ENCODE measurements at places on chromosomes 13 and 19. TPM values are rescaled to one million over a fixed set of nuclear protein-coding genes. Genes with fewer than 3 reads are reported as not detected.

- H3K27me3 ChIP-seq = no peaks in the 10 kb centered on the region
- H3K36me3 ChIP-seq = no peaks in the 10 kb centered on the region
- no peak for DNase-seq
- H3K4me1 ChIP-seq = no peaks in the 10 kb centered on the region
- no peak overlapping the region for H3K27ac ChIP-seq
- no peak overlapping the region for H3K4me3 ChIP-seq
Measured at GRCh38 chr19:16726916-16727315, 7.3 kb downstream of the NWD1 start.

- H3K27ac ChIP-seq = no peak overlapping the region
- no peaks in the 10 kb centered on the region for H3K4me1 ChIP-seq
- H3K36me3 ChIP-seq = no peaks in the 10 kb centered on the region
- no peak overlapping the region for H3K4me3 ChIP-seq
- no peak for DNase-seq
Measured at GRCh38 chr13:107461751-107462150, 753.6 kb downstream of the LIG4 start.

DNA sequence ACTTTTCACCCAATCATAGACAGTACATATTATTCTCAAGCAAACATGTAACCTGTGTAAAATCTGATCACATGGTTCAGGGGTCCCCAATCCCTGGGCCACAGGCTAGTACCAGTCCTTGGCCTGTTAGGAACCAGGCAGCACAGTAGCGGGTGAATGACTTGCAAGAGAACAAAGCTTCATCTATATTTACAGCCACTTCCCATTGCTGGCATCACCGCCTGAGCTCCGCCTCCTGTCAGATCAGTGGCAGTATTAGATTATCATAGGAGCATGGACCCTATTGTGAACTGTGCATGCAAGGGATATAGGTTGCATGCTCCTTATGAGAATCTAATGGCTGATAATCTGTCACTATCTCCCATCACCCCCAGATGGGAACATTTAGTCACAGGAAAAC, 133.1 kb downstream of the MAB21L1 start:
- H3K36me3 ChIP-seq = no peaks in the 10 kb centered on the region
- DNase-seq = no peak
- no peak overlapping the region for H3K27ac ChIP-seq

GRCh38 chr19:4914736-4915501, 5.6 kb downstream of the UHRF1 start:
- DNase-seq = no peak
- H3K4me3 ChIP-seq = no peak overlapping the region
- no peaks in the 10 kb centered on the region for H3K27me3 ChIP-seq
- peaks cover 20% of the 10 kb centered on the region for H3K4me1 ChIP-seq
- no peak overlapping the region for H3K27ac ChIP-seq

The ERICH4 gene
- total RNA-seq = not detected

GRCh38 chr13:52786766-52787165, 47.1 kb upstream of the CNMD start:
- no peaks in the 10 kb centered on the region for H3K36me3 ChIP-seq
- no peaks in the 10 kb centered on the region for H3K4me1 ChIP-seq

GRCh38 chr19:4694211-4694987, 24.3 kb upstream of the MYDGF start:
- H3K4me1 ChIP-seq = no peaks in the 10 kb centered on the region
- H3K27me3 ChIP-seq = no peaks in the 10 kb centered on the region
- no peak overlapping the region for H3K27ac ChIP-seq
- DNase-seq = no peak

DNA sequence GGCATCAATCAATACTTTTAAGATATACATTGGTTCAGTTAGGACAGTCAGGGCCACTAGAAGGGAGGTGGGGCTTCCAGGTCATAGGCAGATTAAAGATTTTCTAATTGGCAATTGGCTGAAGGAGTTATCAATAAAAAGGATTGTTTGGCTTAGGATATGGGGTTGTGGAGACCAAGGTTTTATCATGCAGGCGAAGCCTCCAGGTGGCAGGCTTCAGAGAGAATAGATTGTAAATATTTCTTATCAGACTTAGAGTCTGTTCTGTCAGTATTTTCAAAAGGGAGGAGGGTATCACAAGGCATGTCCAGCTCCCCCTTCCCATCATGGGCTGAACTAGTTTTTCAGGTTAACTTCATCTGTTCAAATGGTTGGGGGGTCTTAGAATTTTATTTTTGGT, 77.4 kb upstream of the FARP1 start:
- peak; percentile 19 for DNase-seq
- H3K27ac ChIP-seq = no peak overlapping the region
- H3K4me3 ChIP-seq = no peak overlapping the region
- H3K36me3 ChIP-seq = no peaks in the 10 kb centered on the region
- peaks cover 4% of the 10 kb centered on the region for H3K4me1 ChIP-seq

The PLPP2 gene
- total RNA-seq = 66.4 TPM

The SLC7A10 gene
- 5.3 TPM for total RNA-seq

GRCh38 chr13:41222259-41222852, 28.0 kb upstream of the KBTBD7 start:
- DNase-seq = peak; percentile 59
- H3K36me3 ChIP-seq = no peaks in the 10 kb centered on the region
- H3K4me1 ChIP-seq = peaks cover 4% of the 10 kb centered on the region
- no peaks in the 10 kb centered on the region for H3K27me3 ChIP-seq

GRCh38 chr13:23418776-23419683, 14.5 kb downstream of the SACS start:
- H3K27ac ChIP-seq = no peak overlapping the region
- H3K27me3 ChIP-seq = no peaks in the 10 kb centered on the region
- no peak for DNase-seq

GRCh38 chr19:4304538-4305256, at the start of gene FSD1:
FSD1 (plus strand) TSS chr19:4304598; CDS start chr19:4304747, 149 bp downstream.
- no peak within 1 kb of the TSS for H3K27ac ChIP-seq
- H3K36me3 ChIP-seq = no peaks in the 10 kb centered on the region
- H3K27me3 ChIP-seq = peaks cover 9% of the 10 kb centered on the region
- no peak within 1 kb of the TSS for H3K4me3 ChIP-seq
- peaks cover 5% of the 10 kb centered on the region for H3K4me1 ChIP-seq

GRCh38 chr19:14265290-14266036, 59.5 kb upstream of the ADGRL1 start:
- H3K4me1 ChIP-seq = no peaks in the 10 kb centered on the region
- no peak overlapping the region for H3K4me3 ChIP-seq
- H3K27me3 ChIP-seq = no peaks in the 10 kb centered on the region

GRCh38 chr13:27425158-27425917, 919 bp downstream of the GTF3A start:
- peaks cover 38% of the 10 kb centered on the region for H3K4me1 ChIP-seq
- H3K27me3 ChIP-seq = no peaks in the 10 kb centered on the region
- H3K27ac ChIP-seq = peak overlapping the region; percentile 86
- peaks cover 2% of the 10 kb centered on the region for H3K36me3 ChIP-seq

DNA sequence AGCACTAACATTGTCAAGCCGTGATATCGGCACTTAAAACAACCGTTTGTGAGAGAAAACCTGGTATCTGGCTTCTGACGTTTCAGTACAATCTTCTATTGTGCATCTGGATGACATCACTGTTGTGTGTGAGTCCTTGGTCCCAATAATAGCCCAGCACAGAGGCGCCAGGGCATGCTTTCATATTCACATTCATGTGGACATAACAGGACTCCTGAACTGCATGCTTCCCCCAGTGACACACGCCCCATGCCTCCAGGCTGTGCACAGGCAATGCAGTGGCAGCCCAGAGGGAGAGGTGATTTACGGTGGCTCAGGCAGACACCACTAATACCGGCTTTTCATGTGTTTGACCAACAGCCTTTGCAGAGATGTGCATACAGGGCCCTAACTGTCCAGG, 58.1 kb downstream of the MRPL57 start:
- DNase-seq = no peak
- no peaks in the 10 kb centered on the region for H3K36me3 ChIP-seq
- H3K4me3 ChIP-seq = no peak overlapping the region
- no peaks in the 10 kb centered on the region for H3K27me3 ChIP-seq

DNA sequence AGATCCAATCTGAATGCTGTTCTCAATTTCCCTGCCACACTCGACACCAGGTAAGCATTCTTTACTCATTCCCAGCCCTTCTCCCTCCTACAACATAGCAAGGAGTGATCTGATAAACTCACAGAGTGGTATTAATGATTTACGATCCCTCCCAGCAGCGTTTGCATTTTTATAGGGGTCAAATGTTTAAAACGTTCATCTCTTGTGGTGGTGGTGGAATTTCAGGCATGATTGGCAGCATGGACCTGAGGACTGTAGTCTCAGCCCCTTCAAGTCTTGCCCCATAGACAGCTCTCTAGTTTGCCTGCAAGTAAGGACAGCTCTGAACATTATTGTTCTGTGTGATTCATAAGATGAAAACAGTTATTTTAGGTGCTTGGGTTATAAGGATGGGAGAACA, 565.7 kb downstream of the EFNB2 start:
- no peak overlapping the region for H3K4me3 ChIP-seq
- no peaks in the 10 kb centered on the region for H3K27me3 ChIP-seq
- H3K27ac ChIP-seq = no peak overlapping the region

GRCh38 chr13:95124959-95125358, 176.3 kb downstream of the ABCC4 start:
- DNase-seq = no peak
- no peaks in the 10 kb centered on the region for H3K27me3 ChIP-seq
- no peaks in the 10 kb centered on the region for H3K36me3 ChIP-seq
- H3K4me1 ChIP-seq = peaks cover 18% of the 10 kb centered on the region
- no peak overlapping the region for H3K27ac ChIP-seq
- H3K4me3 ChIP-seq = no peak overlapping the region

- no peaks in the 10 kb centered on the region for H3K36me3 ChIP-seq
- peaks cover 8% of the 10 kb centered on the region for H3K4me1 ChIP-seq
- no peak overlapping the region for H3K4me3 ChIP-seq
- H3K27me3 ChIP-seq = no peaks in the 10 kb centered on the region
- H3K27ac ChIP-seq = no peak overlapping the region
Measured at GRCh38 chr13:96816874-96817273, 177.4 kb downstream of the OXGR1 start.
